ENCODE measurements at places on chromosomes 2 and 18.

DNA sequence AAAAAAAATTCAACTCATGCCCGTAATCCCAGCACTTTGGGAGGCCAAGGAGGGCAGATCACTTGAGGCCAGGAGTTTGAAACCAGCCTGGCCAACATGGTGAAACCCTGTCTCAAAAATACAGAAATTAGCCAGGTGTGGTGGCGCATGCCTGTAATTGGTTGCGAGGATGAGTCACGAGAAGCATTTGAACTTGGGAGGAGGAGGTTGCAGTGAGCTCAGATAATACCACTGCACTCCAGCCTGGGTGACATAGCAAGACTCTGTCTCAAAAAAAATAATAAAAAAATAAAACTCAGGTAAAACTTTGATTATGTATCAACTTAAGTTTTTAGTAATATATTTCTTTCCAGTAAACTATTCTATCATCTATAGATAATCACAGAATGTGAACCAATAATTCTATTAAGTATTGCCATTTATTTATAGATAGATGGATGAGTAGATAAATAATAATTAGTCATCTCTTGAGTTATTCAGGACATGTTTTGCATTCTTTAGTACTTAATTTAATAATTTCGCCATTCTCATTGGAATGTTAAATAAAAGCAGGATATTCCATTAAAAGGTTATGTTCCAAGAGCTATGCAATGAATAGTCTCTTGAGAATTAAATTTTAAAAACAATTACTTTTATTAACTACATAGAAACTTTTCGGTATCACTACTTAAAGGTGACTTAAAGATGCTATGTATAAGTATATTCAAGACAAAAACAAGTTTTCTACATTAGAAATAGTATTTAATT lies 48.7 kb downstream of the WDPCP start:
- no peak for DNase-seq

DNA sequence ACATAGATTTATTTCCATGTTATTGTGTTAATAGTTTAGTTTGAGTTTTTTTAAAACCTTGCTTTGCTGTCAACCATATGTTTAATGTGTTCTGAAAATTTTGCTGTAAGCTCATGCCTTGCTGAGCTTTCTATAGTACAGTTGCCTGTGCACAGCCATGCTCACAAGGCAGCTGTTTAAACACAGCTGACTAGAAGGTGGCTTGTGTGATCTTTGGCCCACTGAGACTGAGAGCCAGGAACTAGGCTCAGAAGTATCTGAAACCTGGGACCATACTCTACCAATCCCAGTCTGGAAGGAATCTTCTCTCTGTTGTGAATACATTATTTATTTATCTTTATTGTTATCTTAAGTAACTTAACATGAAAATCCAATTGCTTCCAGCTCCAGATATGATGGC lies 350.5 kb downstream of the KIAA1328 start:
- DNase-seq, result no peak

- DNase-seq, result no peak
These were observed 23.8 kb downstream of the AAK1 start for GRCh38 chr2:69619725-69620124.

DNA sequence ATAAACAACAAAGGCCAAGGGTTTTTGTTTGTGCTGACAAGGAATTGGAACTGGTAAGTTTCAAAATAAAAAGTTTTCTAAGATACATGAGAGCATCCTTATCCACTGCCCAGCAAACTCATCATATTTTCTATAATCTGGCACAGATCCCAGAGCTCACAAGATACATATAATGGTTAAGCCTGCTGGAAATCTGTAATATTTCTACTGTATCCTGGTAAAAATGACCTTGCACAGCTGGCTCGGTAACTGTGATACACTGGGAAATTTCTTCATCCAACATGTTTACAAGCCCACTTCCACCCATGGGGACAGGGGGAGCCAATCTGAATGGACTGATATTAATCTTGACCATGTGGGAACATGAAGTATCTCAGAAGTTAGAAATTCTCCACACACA lies 425.4 kb upstream of the MMADHC start:
- DNase-seq, result peak; percentile 42

DNA sequence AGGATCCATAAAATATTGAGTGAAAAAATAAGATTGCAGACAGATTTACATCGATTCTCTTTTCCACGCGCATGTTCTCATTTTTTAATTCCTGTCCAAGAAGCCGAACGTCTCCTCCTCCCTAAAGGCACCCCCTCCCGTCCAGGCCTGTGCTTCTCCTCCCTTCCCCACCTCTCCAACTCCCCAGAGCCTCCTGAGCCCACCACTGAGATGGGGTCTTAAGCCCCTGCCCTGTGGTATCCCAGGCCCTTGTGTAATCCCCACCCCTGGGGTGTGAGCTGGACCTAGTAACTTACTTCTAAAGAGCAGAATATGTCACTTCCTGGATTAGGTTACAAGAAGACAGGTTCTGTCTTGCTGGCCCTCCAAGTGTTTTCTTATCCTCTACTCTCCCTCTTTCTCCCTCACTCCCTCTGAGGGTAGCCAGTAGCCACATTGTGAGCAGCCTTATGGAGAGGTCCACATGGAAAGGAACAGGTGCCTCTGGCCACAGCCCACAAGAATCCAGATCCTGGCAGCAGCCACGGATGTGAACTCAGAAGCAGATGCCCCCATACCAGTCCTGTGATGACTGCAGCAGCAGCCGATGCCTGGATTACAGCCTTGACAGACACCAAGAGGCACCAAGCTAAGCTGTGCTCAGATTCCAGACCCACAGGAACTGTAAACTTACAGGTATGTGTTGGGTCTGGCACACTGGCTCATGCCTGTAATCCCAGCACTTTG lies 39.6 kb upstream of the OTOS start:
- DNase-seq, result no peak
